ENCODE measurements at places on chromosomes 3 and 15.

- DNase-seq = no peak
Measured at GRCh38 chr3:173676094-173676493, 278.6 kb downstream of the NLGN1 start.

DNA sequence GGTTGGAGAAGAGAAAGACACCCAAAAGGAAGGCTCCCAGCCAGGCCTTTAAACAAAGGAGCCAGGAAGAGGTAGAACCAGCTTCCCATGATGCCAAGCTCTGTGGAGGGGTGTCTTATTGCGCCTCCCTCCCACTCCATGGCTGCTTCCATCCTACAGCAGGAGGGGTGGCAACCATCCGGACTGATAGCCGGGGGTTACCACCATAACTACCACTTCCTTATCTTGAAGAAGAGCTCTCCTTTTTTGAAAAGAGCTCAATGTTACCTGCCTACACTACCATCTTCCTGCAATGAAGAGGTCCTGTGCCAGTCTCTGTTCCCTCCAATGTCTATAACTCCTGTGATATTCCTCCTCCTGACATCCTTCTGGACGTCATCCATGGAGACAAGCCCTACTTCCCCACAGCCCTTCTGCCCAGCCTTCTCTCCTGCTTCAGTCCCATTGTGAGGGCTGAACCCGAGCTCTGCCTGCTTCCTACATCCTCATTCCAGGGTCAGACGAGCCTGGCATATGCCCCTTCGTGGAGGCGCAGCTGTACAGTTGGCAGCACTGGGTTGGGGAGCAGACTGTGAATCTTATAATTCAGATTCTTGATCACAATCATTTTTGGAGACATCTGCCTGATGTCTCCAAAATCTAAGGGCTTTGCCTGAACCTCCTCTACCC lies 8.5 kb downstream of the CCDC9B start:
- DNase-seq = no peak

- no peak for DNase-seq
Measured at GRCh38 chr15:52787123-52787503, 3.0 kb downstream of the ONECUT1 start.

- no peak for DNase-seq
Measured at GRCh38 chr15:48559285-48559684, 86.2 kb downstream of the FBN1 start.

DNA sequence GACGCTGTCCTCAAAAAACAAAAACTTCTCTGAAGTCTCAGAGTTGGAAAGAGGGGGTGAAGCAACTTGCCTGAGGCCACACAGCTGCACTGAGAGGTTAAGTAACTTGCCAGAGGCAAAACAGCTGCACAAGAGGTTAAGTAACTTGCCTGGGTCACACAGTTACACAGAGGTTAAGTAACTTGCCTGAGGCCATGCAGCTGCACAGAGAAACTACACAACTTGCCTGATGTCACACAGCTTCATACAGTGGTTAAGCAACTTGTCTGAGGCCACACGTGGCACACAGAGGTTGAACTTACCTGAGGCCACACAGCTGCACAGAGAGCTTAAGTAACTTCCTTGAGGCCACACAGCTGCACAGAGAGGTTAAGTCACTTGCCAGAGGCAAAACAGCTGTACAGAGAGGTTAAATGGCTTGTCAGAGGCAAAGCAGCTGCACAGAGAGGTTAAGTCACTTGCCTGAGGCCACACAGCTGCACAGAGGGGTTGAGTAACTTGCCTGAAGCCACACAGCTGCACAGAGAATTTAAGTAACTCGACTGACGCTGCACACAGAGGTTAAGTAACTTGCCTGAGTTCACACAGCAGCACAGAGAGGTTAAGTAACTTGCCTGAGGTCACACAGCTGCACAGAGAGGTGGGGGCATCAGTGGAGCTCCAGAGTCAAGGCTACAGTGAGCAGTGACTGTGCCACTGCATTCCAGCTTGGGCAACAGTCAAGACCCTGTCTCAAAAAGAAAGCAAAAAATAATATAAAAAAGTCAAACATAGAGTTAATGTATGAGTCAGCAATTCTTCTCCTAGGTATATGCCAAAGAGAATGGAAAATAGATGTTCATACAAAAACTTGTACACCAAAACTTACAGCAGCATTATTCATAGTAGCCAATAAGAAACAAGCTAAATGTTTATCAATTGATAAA lies 12.0 kb upstream of the ACAD9 start:
- DNase-seq = no peak

DNA sequence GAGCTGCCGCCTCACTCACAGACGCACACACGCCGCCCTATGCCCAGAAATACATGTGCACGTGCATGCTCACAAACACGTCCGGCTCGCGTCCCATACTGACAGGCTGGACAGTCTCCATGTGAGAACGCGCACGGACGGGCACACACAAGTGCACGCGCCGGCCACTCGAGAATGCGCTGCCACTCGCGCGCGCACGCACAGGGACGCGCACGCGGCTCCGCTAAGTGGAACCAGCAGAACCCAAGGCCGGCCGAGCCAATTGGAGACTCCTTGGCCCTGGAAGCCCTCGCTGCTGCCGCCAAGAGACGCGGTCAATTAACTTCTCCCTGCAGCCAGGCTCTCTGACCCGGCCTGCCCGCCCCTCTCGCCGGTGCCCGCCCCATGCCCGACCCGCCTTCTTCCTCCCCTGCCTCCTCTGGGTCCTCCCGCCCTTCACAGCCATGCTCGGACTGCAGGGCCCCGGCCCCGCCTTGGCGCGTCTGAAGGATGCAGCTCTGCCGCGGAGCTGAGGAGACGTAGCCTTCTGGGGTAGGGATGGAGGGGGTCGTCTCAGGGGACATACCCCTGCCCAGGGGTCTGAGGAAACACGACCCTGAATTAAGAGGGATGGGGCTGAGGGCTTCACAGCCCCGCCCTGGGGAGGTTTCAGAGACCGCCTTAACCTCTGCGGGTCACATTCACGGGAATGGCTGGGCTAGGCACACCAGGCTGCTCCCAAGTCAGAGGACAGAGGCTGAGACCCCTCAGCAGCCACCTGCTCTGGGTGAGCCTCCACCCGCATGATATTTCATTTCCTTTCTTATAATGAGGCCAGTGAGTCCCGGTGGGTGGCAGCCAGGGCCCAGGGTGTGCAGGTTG lies 15.0 kb downstream of the PTH1R start:
- no peak for DNase-seq

- DNase-seq = no peak
Measured at GRCh38 chr3:41224120-41224806, 25.0 kb downstream of the CTNNB1 start.

- DNase-seq = no peak
Measured at GRCh38 chr3:11455956-11456355, 183.8 kb downstream of the ATG7 start.

DNA sequence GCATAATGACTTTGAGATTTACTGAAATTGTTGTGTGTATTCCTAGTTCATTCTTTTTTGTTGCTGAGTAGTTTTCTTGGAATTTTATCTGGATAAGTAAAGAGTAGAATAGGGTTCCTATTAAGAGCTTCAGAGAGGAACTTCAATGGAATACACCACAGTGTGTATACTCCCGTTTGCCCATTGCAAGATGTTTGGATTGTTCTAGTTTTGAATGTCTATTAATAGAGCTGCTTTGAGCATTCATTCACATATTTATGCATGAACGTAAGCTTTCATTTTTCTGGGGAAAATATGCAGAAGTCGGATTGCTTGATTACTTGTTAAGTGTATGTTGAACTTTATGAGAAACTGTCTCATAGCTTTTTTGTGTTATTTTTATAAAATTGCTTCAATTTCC lies 580.5 kb downstream of the OTOL1 start:
- DNase-seq = no peak

GRCh38 chr15:74123131-74123429 lies 7.3 kb upstream of the ISLR2 start:
- no peak for DNase-seq

GRCh38 chr3:58041826-58042324 lies 33.7 kb downstream of the FLNB start:
- no peak for DNase-seq

DNA sequence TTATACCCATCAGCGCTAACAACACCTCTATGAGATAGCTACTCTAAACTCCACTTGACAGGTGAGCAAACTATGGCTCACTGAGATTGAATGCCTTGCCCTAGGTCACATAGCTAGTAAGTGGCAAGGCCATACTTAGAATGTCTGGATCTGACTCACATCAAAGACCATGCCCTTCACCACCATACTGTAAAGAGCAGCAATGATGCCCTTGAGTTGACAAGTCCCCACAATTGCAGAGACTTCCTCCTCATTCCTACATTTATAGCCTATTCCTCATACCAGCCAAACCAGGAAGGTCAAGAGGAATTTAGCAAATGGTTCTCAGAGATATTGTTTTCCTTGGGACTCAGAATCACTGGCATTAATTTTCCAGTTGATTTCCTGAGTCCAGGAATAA lies 157.8 kb upstream of the SNTN start:
- no peak for DNase-seq

DNA sequence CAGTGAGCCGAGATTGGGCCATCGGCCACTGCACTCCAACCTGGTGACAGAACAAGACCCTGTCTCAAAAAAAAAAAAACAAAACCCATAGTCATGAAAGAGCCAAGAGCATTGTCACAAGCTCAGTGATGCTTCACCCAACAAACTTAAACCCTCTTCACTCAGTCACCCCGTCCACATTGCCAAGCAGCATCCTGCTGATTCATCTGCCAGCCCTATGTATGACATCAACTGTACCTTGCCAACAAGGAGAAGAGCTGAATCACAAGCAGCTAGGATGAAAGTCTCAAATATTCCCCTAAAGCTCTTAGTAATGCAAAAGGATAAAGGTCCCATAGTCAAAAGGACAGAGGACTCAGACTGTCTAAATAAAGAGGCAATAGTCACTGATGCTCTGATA lies 90.0 kb downstream of the ANO10 start:
- peak; percentile 42 for DNase-seq

- DNase-seq = no peak
Measured at GRCh38 chr15:67998599-67999133, 55.4 kb upstream of the PIAS1 start.
